ENCODE measurements at places on chromosomes 1 and 21.

- DNase-seq = no peak
These were observed 19.2 kb downstream of the NFYC start for GRCh38 chr1:40710581-40711315.

DNA sequence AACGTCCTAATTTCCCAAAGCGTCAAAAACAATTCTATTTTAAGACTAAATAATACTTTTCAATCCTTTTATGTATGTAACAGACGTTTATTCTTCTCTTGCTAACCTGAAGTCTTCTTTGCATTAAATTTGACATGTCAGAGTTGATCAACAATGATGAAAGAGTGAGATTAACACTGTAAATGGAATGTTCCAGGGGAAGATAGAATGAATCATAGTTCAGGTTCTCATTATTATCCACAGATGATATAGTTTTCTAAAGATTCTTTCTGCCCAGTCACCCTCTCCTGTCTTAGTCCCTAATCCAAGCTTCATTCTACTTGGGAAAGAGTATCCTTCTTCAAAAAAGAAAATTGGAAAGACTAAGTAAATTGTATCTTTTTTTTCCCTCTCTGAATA is 38.9 kb downstream of the SDCCAG8 start:
- no peak for DNase-seq

DNA sequence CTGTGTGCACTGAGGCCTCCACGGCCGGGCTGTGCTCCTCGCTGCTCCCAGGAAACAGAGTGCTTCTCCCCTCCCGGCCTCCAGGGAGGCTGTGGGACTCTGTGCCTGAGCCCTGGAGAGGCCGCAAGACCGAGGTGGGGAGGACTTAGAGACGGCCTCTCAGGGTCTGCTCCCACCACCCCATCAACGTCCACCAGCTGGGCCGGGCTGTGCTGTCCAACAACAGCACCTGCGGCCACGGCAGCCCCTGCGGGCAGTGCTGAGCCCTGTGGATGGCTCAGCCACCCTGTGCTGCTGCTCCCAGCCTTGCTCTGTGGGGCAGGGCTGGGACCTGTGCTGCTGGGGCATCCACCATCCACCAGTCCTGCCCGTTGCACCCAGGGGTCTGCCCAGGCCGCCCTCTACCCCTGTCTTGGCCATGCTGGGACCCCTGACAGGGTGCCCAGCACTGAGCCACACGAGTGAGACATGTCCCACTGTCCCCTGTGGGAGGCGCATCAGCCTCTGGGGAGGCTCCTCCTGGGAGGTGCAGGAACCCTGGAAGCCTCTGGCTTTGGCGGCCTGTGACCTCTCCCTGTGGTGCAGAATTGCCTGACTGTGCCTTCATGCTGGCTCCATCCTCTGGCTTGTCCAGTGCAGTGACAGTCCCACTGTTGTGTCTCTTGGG is 31.2 kb upstream of the LRRC3 start:
- no peak for DNase-seq

DNA sequence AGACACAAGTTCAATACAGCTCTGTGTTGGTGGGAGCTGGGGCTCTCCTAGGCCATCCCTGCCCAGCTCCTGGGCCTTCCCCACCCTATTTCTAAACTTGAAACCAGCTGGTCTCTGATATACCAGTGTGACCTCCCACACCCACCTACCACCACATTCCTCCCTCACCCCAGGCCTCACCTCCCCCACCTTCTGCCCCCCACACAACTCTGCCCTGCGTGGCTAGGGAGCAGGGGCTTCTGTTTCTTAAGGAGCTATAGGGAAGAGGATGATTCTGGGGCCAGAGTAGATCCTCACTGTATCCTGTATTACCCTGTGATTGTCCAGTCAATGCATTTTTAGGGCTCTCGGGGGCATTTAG is 16.5 kb downstream of the NES start:
- DNase-seq = no peak

GRCh38 chr1:201989354-201990128 is 7.1 kb downstream of the RNPEP start:
- DNase-seq = no peak

GRCh38 chr1:45551684-45552083 is 1.1 kb downstream of the AKR1A1 start:
- DNase-seq = no peak

DNA sequence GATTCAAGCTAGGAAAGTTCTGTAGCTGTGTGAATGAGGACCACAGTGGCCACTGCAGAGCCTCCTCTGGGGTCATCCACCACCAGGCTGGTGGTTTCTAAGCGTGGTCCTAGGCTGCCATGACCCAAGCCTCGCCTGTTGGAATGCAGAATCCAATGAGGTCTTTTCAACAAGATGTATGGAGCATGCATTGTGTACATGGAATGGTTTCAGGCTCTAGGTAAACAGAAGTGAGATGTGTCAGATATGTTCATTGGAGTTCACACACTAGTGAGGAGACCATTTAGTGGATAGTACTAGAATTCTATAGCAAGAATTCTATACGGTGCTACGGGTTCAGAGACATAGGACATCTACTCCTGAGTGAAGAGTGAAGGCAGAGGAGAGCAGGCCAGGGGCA is 10.7 kb downstream of the RNU5D-1 start:
- no peak for DNase-seq

GRCh38 chr1:101652484-101652883 is 344.2 kb downstream of the OLFM3 start:
- no peak for DNase-seq

- DNase-seq = no peak
These were observed 20.4 kb downstream of the CDC7 start for GRCh38 chr1:91520942-91521507.

GRCh38 chr1:156386134-156386901 is 17.3 kb downstream of the RHBG start:
- DNase-seq = no peak

DNA sequence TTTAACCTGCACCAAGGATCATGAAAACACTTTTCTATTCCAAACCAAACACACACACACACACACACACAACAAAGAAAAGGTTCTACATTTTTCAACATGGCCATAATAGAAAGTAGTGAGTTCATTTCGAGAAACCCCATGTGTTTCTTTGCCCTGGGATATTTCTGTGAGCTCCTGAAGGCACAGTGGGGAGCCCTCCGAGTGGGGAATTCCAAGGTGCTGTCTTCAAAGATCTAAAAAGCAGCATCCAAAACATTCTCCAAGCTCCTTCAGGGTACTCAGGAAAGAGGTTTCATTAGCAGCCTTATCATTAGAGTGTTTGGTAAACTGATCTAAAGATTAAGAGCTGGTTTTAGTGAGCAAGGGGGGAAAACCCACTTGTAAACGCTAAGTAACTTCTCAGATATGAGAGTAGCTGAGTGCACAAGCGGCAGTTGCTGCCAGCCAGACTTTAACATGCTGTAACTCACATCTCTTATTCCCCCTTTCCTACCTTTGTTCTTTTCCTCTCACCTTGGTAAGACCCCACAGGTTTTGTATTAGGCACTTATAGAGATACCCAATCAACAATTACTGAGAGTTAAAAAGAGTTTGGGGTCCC is 38.3 kb downstream of the ZC3H11B start:
- DNase-seq = no peak

- DNase-seq = no peak
These were observed 164.4 kb downstream of the SDCCAG8 start for GRCh38 chr1:243420016-243420945.

- no peak for DNase-seq
These were observed 75.7 kb upstream of the MAGI3 start for GRCh38 chr1:113314600-113314999.

DNA sequence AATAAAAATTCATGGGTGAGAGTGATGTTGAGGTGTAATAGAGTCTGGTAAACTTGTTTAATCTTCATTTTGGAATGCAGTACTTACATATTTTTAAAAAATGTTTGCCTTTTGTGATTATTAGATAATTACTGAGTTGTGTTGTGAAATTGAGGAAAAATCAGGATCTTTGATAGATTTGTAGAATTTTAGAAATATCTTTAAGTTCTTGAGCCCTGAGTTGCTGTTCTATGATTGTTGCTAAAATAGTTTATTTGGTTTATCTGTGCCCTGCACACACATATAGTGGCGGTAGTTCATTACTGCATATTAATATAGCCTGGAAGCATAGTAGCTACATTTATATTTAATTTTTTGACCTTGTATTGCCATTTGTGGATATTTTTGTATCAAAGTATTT is 1.6 kb downstream of the B3GALT2 start:
- no peak for DNase-seq

GRCh38 chr1:207962716-207963426 is 51.9 kb upstream of the CD34 start:
- no peak for DNase-seq

- DNase-seq = no peak
These were observed 21.1 kb upstream of the GPR157 start for GRCh38 chr1:9149837-9150581.

- DNase-seq = no peak
These were observed 16.2 kb downstream of the MIER1 start for GRCh38 chr1:66940981-66941380.

- no peak for DNase-seq
These were observed 109.4 kb upstream of the WNT4 start for GRCh38 chr1:22252251-22252650.

GRCh38 chr1:200733907-200734306 is 4.8 kb upstream of the CAMSAP2 start:
- no peak for DNase-seq

GRCh38 chr1:233665575-233666270 is 51.8 kb downstream of the KCNK1 start:
- no peak for DNase-seq

DNA sequence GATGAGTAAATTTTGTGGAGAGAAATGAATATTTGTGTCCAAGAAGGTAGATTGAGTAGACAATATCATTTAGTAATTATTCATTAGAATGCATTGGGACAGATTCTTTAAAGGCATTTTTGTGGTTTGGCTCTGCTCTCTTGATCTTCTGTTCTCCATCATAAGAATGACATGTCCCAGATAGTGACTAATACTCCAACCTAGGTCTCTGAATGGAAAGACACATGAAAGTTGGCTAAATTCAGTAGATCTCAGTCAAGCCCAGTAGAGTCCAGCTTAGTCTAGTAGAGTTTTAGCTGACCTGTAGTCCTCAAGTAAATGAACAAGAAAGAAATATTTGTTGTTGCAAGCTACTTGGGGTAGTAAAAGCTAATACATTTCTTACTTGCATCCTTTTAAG is 61.8 kb upstream of the DNAH14 start:
- no peak for DNase-seq

DNA sequence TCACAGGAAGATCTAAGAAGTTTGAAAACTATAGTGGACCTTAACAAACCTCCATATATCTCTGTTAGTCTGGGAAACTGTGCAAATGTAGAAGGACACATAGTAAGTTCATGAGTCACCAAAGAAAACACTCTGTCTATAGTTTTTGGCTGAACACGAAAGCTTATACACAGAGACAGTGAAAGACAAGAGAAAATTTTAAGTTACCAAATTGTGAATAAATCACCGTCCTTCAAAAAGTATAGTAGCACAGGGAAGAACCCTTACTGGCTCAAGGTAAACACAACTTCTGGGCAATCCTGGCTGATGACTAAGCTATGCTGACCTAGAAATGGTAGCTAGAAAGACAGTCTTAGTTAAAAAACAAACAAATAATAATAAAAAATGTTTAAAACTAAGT is 1057.9 kb downstream of the AMY1C start:
- DNase-seq = no peak
